ENCODE measurements at places on chromosomes 1 and 21.

- DNase-seq = no peak
Measured at GRCh38 chr1:64979358-64979757, 13.0 kb upstream of the JAK1 start.

DNA sequence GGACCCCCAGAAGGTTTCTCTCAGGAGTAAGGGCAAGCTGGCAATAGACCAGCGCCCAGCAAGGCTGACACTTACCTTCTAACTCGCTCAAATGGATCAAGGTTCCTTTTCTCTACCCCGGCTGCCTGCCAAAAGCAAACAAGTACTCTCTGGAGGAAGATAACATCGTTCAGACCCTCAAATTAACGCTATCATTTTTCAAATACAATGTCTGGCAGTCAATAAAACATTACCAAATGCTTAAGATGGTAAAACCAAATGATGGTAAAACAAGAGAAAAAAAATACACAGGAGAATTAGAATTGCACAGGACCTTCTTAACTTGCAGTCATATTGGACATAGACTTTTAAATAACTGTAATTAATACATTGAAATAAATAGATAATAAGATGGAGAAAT lies 148.1 kb downstream of the SPATA46 start:
- DNase-seq = no peak

DNA sequence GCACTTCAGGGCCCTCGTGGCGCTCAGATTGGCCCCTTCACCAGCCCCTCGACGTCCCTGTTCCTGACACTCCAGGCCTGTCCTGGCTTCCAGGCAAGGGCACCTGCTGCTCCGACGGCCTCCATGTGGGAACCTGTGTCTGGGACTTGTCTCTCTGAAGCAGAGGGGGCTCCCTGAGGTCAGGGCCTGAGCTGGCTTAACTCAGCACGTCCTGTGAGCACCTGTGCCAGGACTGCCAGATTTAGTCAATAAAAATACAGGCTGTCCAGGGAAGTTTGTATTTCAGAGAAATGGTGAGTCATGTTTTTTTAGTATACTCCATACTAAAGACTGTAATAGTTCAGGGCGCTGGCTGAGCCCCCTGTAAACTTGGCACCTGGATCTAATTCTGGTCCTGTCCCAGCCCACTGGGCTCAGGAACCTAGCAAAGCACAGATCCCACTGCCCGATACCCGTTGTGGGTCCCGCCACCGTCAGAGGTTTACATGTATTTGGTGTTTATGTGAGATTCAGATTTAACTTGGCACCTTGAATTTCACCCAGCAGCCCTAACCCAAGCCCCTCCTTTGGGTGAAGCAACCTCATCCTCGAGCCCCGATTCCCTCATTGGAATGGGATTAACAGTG lies 109.9 kb upstream of the IFFO2 start:
- no peak for DNase-seq

GRCh38 chr21:28548291-28548690 lies 444.4 kb downstream of the LTN1 start:
- peak; percentile 33 for DNase-seq

GRCh38 chr1:36285443-36286101 lies 20.6 kb upstream of the SH3D21 start:
- DNase-seq = peak; percentile 80

- no peak for DNase-seq
Measured at GRCh38 chr1:202836623-202837403, 26.1 kb downstream of the PCAT6 start.

DNA sequence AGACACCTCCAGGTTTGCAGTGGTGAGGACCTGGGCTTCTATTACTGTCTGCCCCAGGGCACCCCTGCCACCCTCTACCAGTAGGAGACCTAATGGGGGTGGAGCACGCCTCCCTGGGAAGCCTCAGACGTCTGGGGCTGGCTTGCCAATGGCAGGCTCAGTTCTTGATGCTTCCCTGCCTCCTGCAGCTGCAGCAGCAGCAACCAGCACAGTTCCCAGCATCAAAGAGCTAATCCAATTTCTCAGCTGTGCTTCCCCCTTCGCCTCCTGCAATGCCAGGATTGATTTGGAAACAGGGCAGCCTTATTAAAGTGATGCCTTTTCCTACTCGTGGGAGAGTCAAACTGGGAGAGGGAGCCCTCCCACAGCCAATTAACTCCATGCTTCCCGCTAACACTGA lies 8.2 kb downstream of the SYT2 start:
- DNase-seq = no peak

DNA sequence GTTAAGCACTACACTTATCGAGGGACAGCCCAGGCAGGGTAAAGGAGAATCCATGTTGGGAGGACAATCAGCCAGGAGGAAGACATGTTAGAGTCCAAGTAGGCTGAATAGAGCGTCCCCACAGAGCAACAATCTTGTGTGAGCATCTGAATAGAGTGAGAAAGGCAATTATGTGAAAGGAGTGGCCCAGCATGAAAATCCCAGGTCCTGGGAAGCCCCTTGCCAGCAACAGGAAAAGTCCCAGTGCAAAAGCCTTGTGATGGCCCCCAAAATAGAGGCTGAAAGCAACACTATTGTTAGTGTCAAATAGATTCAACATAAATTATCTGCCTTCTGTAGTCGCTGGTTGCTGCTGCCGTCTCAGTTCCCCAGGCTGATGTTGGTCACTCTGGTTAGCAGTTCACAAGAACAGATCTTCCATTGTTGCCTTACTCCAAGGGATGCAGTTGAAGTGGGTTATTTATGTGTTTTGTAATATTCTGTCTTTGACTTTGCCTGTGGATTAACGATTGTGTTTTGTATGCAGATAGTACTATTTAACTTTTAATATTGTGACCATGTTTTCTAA lies 12.1 kb upstream of the ABL2 start:
- DNase-seq = no peak
